ENCODE measurements at places on chromosomes 2 and 18.
A peak's percentile ranks its signal among the peaks of the same experiment; 100 is the strongest.

DNA sequence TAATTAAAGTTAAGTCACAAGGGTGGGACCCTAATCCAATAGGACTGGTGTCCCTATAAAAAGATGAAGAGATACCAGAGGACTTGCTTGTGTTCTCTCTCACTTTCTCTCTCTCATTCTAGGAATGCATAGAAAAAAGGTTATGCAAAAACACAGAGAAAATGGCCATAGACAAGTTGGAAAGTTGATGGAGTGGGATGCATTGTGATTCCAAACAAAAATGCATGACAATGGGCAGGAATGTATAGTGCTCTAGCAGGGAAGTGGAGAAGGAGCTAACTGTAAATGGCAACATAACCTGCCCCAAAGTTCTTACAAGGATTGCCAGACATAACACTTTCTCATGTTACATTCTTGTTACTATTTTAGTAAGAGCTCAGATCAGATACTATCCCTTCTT is 301.6 kb upstream of the LRATD1 start:
- DNase-seq, result no peak

GRCh38 chr18:68837665-68838451 is 40.0 kb downstream of the CCDC102B start:
- DNase-seq, result no peak

GRCh38 chr2:8819194-8819593 is 18.2 kb downstream of the KIDINS220 start:
- no peak for DNase-seq

GRCh38 chr18:33937270-33937816 is 287.4 kb downstream of the NOL4 start:
- no peak for DNase-seq

GRCh38 chr2:144357623-144358373 is 162.1 kb downstream of the ZEB2 start:
- DNase-seq, result peak; percentile 92

GRCh38 chr2:176686328-176686727 is 417.1 kb downstream of the MTX2 start:
- DNase-seq, result no peak

DNA sequence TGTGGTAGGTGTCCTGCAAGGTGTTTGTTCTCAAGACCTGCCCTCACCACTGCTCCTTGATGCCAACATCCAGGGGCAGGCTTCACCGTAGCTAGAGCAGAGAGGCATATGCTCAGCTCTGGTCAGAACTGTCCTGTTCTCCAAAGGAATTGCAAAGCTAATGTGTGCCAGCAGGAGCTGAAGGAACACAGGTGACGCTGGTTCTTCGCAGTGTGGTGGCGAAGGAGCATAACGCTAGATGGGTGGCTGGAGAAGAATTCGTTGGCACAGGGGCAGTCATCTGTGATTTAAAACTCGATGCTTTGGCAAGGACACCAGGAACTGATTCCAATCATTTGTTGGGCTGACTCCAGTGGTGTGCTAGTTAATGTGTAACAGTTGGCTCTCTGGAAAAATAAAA is 11.4 kb upstream of the PER2 start:
- no peak for DNase-seq

- DNase-seq, result no peak
Observed at GRCh38 chr18:42275949-42276730, 321.1 kb downstream of the PIK3C3 start.

DNA sequence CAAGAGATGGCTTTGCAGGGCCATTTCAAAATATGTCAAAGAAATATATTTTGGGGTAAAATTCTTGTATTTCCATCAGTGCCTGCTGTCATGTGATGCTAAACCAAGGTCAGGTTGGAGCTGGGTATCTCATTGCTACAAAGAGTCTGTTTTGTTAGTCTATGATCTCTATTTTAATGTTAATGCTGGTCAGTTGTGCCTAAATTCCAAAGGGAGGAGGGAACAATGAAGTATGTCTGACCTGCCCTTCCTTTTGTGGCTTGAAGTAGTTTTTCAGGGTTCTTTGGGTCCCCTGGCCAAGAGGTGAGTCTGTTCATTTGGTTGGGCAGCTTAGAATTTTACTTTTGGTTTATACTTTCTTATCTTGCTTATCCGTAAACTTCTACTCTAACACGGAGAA is 61.6 kb upstream of the DYNAP start:
- no peak for DNase-seq

- DNase-seq, result no peak
Observed at GRCh38 chr2:74130211-74130995, 17.3 kb downstream of the BOLA3 start.

DNA sequence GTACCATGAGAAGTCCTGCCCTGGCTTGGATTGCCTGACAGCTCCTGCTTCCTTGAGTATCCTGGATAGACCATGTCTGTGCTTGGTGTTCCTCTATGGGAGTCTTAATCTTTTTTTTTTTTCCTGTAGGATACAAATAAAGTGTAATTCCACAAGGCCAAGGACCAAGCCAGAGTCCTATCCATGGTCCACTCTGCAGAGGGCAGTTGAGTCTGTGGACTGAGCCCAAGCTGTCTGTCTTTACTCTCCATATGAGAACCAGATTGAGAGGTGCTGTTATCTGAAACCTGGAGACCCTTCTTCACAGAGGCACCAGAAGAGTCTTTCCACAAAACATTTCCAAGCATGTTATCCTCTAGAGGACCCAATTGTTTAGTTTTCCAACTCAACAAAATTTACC is 1.4 kb upstream of the KIF3C start:
- DNase-seq, result no peak

DNA sequence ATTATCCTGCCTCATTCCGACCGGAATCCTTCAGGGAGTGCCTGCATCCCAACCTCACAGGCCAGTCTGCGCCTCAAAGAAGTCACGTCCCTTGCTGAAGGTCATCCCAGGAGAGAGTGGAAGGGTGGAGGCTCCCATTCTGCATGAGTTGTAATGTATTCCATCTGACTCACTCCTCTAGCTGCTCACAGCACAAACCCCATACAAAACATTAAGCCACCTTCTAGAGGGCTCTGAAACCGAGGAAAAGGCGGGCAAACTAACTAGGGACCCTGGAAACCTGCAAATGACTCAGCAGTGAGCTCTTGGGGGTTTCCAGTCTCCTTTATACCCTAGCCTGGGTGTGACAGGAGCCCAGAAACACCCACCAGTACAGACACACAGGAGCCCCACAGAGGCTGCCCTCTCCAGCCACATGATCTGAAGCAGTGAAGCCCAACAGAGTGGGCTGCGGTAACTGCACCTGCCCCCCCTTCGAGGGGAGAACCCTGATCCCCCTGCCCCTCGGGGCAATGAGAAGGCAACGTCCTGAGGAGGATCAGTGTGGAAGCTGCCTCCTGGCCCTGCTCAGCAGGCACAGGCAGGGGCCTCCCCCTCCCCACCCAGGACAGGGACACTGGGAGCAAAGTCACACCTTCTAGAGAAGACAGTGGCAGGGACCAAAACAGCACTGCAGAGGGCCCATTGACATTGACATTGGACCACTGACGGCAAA is 69.3 kb upstream of the SNTG2 start:
- DNase-seq, result no peak

DNA sequence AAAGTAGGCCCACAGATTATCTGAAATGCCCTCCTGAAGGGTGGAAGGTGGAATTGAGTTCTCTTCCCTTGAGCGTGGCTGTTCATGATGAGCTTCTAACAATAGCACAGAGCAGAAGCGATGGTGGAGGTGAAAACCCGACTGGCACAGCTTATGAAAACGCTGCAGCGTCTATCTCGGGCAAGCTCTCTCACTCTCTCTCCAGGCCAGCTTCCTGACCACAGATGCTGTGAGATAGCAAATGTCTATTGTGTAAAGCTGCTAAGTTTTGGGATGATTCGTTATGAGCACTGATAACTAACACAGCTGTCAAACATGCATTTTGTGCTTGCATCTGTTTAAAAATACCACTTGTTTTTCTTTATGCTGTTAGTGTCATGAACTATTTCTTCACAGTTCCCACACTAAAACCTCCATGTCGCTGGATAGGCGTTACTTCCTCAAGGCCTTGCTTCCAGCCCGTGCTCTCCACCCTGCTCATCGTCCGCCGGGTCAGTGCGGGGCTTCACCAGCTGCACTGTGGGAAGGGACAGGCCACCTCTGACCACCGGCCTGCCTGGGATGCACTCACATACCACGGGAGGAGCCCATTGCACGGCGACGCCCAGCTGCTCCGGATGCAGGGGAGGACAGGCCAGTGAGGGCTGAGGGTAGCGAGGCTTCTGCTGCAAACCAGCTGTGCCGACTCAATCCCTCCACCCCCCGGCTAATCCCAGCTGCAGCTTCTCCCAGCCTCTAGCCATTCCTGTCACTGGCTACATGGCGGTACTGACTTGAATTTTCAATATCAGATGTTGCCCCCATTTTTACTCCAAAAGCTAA is 60.0 kb upstream of the OTOS start:
- DNase-seq, result no peak
